Choroid plexus epithelial cell (primary cell): ENCODE measurements at places on chromosomes 3 and 15.
A peak's percentile ranks its signal among the peaks of the same experiment; 100 is the strongest.

DNA sequence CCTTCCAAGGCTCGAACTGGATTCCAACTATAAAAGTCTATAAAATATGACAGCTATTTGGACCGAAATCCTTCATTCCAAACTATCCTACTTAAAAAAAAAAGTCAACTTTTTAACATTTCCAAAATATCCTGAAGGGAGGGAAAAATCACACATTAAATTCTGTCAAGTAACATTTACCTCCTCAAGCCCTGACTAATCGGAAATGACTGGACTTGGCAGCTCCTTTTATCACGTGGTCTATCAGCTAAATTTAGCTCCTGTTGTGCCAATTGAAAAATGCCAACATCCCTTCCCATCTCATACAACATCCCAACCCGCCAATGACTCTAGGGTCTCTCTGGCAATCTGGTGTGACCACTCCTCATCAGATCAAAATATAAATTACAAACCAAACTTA is 297.9 kb downstream of the FHIT start:
- DNase-seq, result no peak

DNA sequence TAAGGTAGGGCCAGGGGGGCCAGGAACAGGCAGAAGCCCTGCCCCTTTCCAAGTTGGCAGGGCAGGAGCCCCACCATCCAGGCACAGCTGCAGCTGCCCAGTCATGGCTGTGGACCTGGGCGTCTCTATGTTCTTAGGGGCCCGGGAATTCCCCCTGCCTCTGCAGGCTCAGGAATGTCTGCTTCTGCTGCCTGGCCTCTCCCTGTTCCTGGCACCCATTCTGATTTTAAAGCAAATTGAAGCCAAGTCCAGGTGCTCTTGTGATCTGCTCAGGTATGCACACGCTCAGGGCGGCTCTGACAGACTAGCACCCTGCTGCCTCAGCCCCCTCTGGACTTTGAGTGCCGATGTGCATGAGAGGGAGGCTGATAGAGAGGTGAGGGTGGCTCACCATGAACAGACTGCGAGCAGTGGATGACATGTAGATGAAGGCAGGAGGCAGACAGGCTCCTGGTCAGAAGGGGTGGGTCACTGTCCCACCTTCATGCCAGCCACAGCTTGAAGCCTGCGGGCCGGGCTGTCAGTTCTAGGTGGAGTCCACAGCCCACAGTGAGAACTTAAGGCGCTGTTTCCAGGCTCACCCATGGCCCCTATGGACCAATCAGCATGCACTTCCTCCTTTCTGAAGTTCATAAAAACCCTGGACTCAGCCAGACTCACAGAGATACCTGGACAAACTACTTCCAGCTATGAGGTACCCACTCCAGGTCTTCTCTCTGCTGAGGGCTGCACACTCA is 747.8 kb upstream of the GBE1 start:
- no peak for DNase-seq

GRCh38 chr15:63487076-63487757 is 17.2 kb upstream of the USP3 start:
- peak; percentile 86 for DNase-seq

- DNase-seq, result no peak
Observed at GRCh38 chr3:53022647-53023046, 23.2 kb downstream of the SFMBT1 start.

DNA sequence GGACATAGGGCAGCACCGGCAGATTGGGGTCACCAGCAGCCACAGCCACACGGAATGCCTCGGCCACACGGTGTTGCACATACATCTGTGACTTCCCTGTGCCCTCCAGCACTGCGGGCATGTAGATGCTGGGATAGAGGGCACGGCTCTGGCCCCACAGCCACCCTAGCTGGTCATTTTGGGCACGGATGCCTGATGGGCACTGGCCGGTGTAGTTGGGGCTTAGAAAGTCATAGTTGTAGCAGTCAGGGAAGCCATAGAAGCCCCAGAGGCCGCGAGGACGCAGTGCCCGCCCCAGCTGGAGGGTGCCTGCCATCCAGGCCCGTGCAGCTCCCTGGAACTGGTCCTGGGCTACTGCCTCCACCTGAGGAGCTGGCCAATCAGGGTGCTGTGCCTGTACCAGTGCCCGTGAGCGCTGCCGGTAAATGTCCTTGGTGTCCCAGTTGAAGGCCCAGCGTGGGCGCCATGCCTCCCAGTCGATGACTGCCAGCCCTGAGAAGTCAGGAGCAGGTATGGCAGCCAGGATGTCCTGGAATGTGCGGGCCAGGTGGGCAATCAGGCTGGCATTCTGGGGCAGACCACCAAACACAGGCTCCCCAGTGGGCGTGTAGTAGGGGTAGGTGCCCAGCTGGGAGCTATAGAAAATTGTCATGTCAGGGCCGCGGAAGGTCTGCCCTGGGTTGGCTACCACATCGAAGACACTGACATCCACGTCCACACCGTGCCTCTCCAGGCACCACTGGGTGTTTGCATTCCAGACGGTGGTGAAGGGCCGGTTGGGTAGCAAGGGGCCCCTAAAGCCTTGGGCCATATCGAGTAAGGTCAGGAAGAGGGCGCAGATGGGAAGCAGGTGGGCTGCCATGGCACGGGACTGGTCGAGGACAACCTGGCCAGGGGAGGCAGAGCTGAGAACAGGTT is 1.0 kb downstream of the HYAL1 start:
- no peak for DNase-seq

GRCh38 chr3:68977486-68978167 is 35.9 kb downstream of the EOGT start:
- DNase-seq, result no peak

- DNase-seq, result no peak
Observed at GRCh38 chr3:37499061-37499785, 324.8 kb upstream of the LRRFIP2 start.

GRCh38 chr15:78570710-78571109 is 5.4 kb downstream of the CHRNA5 start:
- DNase-seq, result no peak
